ENCODE measurements at places on chromosomes 1 and 21.

GRCh38 chr1:69185378-69185777 lies 382.3 kb upstream of the LRRC7 start:
- no peaks in the 10 kb centered on the region for H3K4me1 ChIP-seq
- H3K4me3 ChIP-seq, result no peak overlapping the region
- no peak overlapping the region for H3K27ac ChIP-seq
- H3K27me3 ChIP-seq, result no peaks in the 10 kb centered on the region
- DNase-seq, result no peak

GRCh38 chr1:96362623-96363022 lies 359.0 kb upstream of the PTBP2 start:
- no peaks in the 10 kb centered on the region for H3K4me1 ChIP-seq
- no peak overlapping the region for H3K27ac ChIP-seq
- no peak overlapping the region for H3K4me3 ChIP-seq
- H3K27me3 ChIP-seq, result no peaks in the 10 kb centered on the region
- no peaks in the 10 kb centered on the region for H3K36me3 ChIP-seq
- DNase-seq, result no peak

- H3K36me3 ChIP-seq, result no peaks in the 10 kb centered on the region
- H3K27ac ChIP-seq, result peak overlapping the region; percentile 65
- H3K4me3 ChIP-seq, result peak overlapping the region; percentile 58
- DNase-seq, result no peak
- no peaks in the 10 kb centered on the region for H3K27me3 ChIP-seq
Observed at GRCh38 chr21:25640202-25640942, 1.3 kb downstream of the JAM2 start.

DNA sequence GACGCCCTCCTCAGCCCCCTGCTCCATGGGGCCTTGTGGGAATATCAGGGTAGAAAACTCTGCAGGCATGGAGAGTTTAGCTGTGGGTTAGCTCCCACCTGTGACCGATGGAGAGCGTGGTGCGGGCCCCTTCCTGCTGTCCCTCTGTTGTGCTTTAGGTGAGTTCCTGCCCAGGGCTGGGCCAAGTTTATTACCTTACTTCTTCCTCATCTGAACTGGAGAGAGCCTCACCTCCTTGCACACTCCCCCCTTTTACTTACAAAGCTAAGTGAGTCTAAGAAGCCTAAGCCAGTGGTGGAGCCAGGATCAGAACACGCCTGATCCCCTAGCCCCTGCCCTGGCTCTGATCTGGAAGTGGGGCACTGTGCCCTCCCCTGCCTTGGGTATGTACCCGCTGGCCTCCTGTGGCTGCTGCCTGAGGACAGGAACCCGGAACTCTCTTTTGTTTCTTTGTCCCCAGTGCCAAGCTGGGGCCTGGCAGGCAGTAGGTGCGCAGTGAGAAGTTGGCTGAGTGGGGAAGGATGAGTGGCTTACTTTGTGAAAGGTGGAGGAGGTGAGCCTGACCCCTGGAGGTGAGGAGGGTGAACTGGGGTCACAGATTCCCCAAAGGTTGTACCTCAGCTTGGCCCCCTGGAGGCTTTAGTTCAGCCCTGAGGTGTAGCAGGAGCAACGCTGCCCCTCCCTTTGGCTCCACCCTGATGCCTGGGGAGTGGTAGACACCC lies 32.9 kb downstream of the ARHGEF10L start:
- peaks cover 96% of the 10 kb centered on the region for H3K4me1 ChIP-seq
- H3K36me3 ChIP-seq, result no peaks in the 10 kb centered on the region
- peak overlapping the region; percentile 100 for H3K27ac ChIP-seq
- DNase-seq, result no peak
- no peak overlapping the region for H3K4me3 ChIP-seq

GRCh38 chr1:57791497-57791896 lies 367.6 kb upstream of the DAB1 start:
- H3K27me3 ChIP-seq, result no peaks in the 10 kb centered on the region
- no peak overlapping the region for H3K27ac ChIP-seq
- H3K4me1 ChIP-seq, result no peaks in the 10 kb centered on the region
- H3K36me3 ChIP-seq, result no peaks in the 10 kb centered on the region
- no peak for DNase-seq

DNA sequence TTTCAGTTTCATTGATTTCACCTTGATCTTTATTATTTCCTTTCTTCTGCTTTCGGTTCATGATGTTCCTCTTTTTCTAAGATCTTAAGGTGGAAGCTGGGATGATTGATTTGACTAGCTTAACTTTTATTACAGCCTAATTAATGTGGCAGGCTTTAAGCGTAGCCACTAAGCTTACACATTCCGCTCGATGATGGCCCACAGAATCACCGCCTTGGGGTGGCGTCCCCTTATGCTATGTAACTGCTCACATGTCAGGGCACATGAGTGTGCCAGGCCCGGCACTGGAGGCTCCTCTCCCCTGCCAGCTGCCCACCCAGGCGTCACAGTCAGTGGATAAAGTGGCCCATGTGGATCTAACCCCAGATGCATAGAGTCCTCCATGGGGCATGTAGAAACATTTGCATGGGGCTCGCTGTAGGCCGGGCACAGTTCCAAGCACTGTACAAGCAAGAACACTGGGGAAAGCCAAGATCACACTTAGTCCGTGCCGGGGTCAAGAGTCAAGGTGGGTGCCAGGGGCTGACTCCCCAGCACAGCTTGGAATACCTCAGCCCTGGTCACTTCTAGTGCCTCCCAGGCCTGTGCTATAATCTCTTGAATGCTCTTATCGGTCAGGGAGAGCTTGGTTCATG lies 41.7 kb downstream of the PKNOX1 start:
- H3K36me3 ChIP-seq, result peaks cover 72% of the 10 kb centered on the region
- H3K4me1 ChIP-seq, result no peaks in the 10 kb centered on the region
- no peak overlapping the region for H3K27ac ChIP-seq
- no peak overlapping the region for H3K4me3 ChIP-seq
- DNase-seq, result no peak
- H3K27me3 ChIP-seq, result no peaks in the 10 kb centered on the region

GRCh38 chr1:71666609-71667008 lies 585.8 kb upstream of the ZRANB2 start:
- H3K4me3 ChIP-seq, result no peak overlapping the region
- no peak overlapping the region for H3K27ac ChIP-seq
- no peaks in the 10 kb centered on the region for H3K36me3 ChIP-seq

GRCh38 chr21:45227735-45228134 lies 60.0 kb downstream of the POFUT2 start:
- H3K27me3 ChIP-seq, result no peaks in the 10 kb centered on the region
- no peaks in the 10 kb centered on the region for H3K4me1 ChIP-seq

GRCh38 chr1:182549346-182549745 lies 39.7 kb downstream of the RNASEL start:
- H3K4me3 ChIP-seq, result no peak overlapping the region
- H3K4me1 ChIP-seq, result no peaks in the 10 kb centered on the region
- H3K27ac ChIP-seq, result no peak overlapping the region
- H3K27me3 ChIP-seq, result no peaks in the 10 kb centered on the region
- DNase-seq, result no peak

DNA sequence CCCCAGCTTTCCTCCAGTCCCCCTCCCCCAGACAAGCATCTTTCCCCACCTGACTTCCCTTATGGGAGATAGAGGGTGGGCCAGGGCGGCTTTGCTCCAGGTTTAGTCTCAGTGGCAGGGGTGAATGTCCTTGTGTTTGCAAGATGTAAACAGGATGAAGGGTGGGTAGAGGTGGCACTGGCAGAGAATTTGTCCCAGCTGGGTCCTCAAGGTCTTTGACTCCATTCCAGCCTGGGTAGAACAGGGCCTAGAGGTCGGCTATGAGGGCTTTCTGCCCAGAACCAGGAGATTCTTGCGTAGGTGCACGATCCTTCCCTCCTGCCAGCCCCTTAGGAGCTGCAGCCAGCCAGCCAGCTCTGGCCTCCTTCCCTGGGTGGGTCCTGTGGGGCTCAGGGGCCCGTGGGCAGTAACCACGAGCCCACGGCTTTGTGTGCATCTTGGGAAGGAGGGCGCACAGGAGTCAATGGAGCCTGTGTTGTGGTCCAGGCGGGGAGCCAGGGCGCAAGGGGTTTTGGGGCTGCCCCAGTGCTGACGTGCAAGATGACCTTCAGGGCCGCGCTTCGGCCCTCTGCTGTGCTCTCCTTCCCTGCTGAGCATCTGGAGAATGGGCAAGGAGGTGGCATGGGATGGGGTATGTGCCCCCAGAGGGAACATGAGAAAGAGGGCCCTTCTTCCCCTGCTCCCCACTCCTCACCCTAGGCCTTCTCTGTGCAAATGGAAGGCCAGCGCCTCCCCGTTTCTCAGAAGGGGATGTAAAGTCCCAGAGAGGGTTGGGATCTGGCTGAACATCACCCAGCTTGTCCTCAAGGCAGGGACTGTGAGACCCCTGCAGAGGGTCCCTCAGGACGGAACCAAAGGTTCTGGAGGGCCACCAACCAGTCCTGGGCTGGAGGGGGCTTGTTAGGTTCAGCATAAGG lies 15.7 kb downstream of the POU3F1 start:
- no peak for DNase-seq
- no peaks in the 10 kb centered on the region for H3K27me3 ChIP-seq
- no peak overlapping the region for H3K4me3 ChIP-seq
- no peaks in the 10 kb centered on the region for H3K4me1 ChIP-seq
- H3K36me3 ChIP-seq, result peaks cover 3% of the 10 kb centered on the region
- no peak overlapping the region for H3K27ac ChIP-seq

DNA sequence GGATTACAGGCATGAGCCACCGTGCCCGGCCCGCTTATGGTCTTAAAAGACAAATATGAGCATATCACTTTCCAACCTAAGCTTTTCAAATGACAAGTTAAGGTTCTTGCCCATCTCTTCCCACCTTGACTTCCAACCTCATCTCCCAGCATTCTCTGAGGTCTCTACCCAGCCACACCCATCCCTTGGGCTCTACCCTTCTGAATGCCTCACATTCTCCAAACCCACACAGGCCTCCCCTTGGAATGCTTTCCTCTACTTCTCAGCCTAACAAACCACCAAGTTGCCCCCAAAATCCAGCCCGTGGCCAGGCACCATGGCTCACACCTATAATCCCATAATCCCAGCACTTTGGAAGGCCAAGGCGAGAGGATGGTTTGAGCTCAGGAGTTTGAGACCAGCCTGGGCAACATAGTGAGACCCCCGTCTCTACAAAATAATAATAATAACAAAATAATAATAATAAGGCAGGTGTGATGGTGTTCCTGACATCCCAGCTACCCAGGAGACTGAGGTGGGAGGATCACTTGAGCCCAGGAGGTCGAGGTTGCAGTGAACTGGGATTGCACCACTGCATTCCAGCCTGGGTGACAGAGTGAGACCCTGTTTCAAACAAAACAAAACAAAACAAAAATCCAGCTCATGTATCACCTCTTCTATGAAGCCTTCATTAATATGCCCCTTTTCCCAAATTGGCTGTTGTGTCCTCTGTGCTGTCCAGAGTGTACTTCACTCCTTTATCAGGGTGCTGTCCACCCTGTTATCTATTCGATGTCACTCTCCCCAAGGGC lies 11.2 kb downstream of the DCST2 start:
- H3K4me1 ChIP-seq, result peaks cover 10% of the 10 kb centered on the region
- H3K27ac ChIP-seq, result no peak overlapping the region
- no peaks in the 10 kb centered on the region for H3K27me3 ChIP-seq
- H3K4me3 ChIP-seq, result no peak overlapping the region
- no peaks in the 10 kb centered on the region for H3K36me3 ChIP-seq
- no peak for DNase-seq

GRCh38 chr1:118122234-118123004 lies 62.6 kb downstream of the SPAG17 start:
- H3K27ac ChIP-seq, result no peak overlapping the region
- peaks cover 6% of the 10 kb centered on the region for H3K4me1 ChIP-seq
- no peaks in the 10 kb centered on the region for H3K27me3 ChIP-seq
- no peak overlapping the region for H3K4me3 ChIP-seq
- no peaks in the 10 kb centered on the region for H3K36me3 ChIP-seq

- peak within 1 kb of the TSS; percentile 74 for H3K4me3 ChIP-seq
- no peak within 1 kb of the TSS for H3K27ac ChIP-seq
- no peaks in the 10 kb centered on the region for H3K27me3 ChIP-seq
- H3K36me3 ChIP-seq, result no peaks in the 10 kb centered on the region
Observed at GRCh38 chr1:26529655-26530409, at the start of gene RPS6KA1. RPS6KA1 (plus strand) TSS chr1:26529761; CDS start chr1:26529921, 160 bp downstream.

DNA sequence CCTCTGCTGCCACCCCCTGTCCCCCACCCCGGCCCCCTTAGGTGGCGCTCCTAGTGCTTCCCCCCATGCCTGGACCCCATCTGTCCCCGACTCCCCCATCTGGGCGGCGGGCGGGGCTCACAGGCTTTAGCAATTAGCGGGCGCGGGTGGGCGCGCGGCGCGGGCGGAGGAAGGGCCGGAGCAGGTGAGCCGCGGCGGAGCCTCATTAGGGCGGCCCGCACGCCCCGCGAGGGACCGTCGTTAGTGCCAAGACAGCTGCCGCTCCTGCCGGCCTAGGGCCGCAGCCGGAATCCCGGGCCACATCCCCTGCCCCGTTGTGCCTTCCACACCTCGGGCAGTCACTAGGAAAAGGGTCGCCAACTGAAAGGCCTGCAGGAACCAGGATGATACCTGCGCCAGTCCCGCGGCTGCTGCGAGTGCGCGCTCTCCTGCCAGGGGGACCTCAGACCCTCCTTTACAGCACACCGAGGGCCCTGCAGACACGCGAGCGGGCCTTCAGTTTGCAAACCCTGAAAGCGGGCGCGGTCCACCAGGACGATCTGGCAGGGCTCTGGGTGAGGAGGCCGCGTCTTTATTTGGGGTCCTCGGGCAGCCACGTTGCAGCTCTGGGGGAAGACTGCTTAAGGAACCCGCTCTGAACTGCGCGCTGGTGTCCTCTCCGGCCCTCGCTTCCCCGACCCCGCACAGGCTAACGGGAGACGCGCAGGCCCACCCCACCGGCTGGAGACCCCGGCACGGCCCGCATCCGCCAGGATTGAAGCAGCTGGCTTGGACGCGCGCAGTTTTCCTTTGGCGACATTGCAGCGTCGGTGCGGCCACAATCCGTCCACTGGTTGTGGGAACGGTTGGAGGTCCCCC lies 7.6 kb downstream of the OLIG2 start:
- no peaks in the 10 kb centered on the region for H3K36me3 ChIP-seq
- no peaks in the 10 kb centered on the region for H3K4me1 ChIP-seq
- H3K4me3 ChIP-seq, result no peak overlapping the region
- H3K27ac ChIP-seq, result no peak overlapping the region
- no peak for DNase-seq

DNA sequence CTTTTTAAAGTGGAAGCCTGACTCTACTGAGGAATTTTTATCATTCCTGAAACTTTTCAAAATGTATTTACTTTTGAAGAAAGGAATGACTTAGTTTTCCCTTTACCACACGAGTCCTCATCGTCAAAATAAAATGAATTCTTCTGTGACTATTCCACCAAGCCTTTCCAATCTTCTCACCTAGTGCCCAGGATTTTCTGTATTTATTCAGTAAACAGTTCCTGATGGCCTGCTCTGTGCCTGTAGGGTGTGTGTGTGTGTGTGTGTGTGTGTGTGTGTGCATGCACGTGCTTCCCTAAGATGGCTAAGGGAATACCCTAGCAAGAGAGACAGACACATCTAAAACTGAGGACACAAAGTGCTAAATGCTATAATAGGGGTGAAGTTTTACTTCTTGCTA lies 395.0 kb upstream of the USP24 start:
- H3K36me3 ChIP-seq, result no peaks in the 10 kb centered on the region
- no peaks in the 10 kb centered on the region for H3K27me3 ChIP-seq

All from tibial artery (tissue), 4 donors.